Right forelimb (tissue), 1 donor: ENCODE measurements at places on chromosomes 12 and 14.

GRCh38 chr12:109467978-109468676, 9.0 kb downstream of the KCTD10 start:
- no peak for DNase-seq

GRCh38 chr14:94282991-94283723, 9.9 kb downstream of the SERPINA10 start:
- DNase-seq: no peak

GRCh38 chr12:11821386-11822080, 172.1 kb downstream of the ETV6 start:
- no peak for DNase-seq

GRCh38 chr12:1919763-1920162, 1.3 kb upstream of the CACNA2D4 start:
- DNase-seq: no peak

DNA sequence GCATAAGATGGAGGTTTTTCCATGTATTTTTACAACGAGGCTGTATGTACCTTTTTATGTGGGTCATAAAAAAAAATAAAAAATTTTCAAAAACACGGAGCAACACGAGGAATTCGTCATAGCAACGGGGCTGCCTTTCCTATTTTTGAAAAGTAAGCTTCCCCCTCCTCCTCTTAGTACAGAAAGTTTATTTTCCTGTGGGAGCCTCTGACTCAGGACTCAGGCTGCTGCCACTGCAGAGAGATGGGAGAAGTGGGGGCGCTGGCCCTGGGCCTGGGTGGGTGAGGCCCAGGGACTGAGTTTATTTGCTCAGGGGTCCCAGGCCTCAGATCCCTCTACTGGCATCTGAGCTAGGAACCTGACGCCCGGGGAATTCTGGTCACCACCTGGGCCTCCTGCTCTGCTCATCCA, 10.2 kb upstream of the CMKLR1 start:
- no peak for DNase-seq
